NCI-H774 (cell line): ENCODE measurements at places on chromosomes 1 and 21.

- peak; percentile 87 for DNase-seq
Measured at GRCh38 chr1:221742555-221743415, 896 bp upstream of the DUSP10 start.

DNA sequence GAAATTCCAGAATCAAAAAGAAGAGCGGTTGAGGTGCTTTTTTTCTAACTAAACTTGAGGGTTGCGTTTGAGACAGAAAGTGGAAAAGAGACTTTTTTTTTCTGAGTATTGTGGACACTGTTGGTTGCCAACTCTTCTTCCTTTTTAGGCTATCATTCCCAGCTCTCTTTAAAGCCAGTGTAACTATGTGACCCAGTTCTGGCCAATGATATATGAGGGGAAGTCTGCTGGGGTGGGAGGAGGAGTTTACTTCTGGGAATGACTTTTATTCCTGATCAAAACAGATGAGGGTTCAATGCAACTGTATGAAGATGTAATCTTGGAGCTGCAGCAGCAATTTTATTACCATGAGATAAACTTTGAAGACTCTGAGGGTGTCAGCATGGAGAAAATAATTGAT lies 17.3 kb upstream of the NMNAT2 start:
- no peak for DNase-seq

- DNase-seq = no peak
Measured at GRCh38 chr1:206581571-206581981, 30.7 kb downstream of the EIF2D start.

DNA sequence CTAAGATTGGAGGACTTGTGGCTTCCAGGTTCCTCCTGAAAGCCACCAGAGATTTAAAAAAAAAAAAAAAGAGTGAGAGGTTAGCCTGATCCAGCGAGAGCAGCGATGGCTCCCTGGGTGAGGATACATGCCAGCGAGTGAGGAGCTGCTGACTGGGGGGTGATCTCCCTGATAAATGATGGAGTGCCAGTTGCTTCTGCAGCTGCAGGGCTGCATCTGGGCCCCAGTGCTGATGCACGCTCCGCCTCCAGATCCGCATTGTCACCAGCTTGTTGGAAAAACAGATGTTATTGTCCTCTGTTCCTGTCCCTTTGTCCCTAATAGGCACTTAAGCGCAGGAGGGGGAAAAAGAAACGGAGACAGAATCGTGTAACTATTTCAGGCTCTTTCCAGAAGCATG lies 28.6 kb downstream of the UBIAD1 start:
- DNase-seq = no peak

DNA sequence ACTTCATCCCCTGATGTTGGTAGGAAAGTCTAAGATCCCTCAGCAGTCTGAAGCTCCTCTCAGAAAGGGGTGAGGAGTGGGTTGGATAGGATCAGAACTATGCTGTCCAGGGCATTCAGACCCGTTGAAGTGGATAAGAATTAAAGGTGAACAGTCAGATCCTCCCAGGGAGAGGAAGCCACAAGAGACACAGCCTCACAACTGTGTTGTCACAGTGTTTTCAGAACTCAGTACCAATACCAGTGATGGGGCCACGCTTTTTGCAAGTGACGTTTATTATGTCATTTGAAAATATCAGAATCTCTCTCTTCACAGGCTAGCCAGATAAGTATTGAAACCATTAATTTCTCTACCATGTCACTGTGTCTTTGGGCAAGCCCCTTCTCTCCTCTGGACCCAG lies 15.4 kb upstream of the EPS15 start:
- no peak for DNase-seq

- DNase-seq = no peak
Measured at GRCh38 chr1:222618880-222619596, 1.1 kb downstream of the MIA3 start.
